ENCODE measurements at places on chromosomes 1 and 21.

GRCh38 chr1:8363186-8363766 is 45.4 kb downstream of the SLC45A1 start:
- DNase-seq: no peak

DNA sequence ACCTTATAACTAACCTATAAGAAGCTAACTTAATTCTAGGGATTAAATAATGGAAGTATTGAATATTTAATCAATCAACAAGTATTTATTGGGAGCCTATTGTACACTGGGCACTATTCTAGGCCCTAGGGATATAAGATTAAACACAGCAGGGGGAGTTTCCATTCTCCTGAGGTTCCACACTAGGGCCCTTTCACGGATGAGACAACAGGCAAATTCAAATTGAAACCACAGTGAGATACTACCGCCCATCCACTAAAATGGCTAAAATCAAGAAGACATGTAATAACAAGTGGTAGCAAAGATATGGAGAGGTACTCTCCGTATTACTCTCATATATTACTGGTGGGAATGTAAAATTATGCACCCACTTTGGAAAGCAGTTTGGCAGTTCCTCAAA is 674.4 kb downstream of the KIF26B start:
- no peak for DNase-seq

- DNase-seq: no peak
Observed at GRCh38 chr1:69834336-69834735, 266.6 kb downstream of the LRRC7 start.

GRCh38 chr1:191498318-191498717 is 659.9 kb upstream of the RGS18 start:
- no peak for DNase-seq

DNA sequence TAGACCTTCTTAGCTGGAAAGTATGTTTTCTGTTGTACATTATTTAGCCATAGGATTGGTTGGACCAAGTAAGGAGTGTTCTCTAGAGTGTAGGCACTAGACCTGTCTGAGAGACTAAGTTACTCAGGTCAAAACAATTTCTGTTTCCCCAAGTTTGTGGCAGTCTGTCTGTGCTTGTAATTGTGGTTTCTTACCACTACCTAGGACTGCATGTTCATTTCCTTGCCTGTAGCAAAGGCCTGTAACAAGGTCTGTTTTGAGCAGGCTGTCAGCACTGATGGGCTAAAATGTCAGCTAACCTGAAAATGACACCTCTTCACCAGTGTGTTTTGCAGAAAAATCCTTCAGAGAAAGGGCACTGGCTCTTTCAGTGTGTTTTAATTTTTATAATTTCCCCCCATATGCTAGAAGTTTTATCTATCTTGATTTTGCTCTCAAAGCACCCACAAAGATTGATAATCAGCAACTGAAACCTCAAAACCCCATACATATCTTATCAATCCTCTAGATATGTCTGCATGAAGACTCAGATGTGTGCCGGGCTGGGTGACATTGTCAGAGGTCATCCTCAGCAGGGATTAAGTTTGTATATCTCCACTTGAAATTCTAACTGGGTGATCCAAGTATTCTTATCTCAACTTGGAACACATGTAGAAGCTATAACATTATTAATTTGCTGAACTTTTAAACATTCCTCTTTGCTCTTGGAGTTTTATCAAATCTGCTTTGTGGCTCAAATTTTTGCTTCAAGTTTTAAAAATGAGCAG is 50.7 kb upstream of the ST6GALNAC3 start:
- peak; percentile 21 for DNase-seq

DNA sequence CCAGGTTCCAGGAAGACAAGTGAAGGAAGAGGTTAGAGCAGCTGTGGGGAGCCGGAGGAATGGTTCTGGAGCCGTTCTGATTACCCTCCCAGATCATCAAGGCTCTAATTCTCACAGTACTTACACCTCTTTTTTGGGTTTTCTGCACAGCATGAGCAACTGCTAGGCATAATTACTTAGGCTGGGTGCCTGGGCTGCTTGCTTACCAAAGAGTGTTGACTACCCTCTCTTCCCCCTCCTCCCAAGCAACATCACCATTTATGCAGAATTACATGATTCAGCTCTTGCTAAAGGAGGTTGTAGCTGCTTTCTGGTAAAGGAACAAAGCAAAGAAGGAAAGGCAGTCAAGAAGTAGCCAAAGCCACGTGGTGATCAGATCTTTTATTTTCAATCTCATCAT is 397.2 kb downstream of the KCNH1 start:
- no peak for DNase-seq

- no peak for DNase-seq
Observed at GRCh38 chr1:58964880-58965279, 181.0 kb upstream of the JUN start.

GRCh38 chr1:172883844-172884243 is 166.9 kb downstream of the TNFSF18 start:
- no peak for DNase-seq

GRCh38 chr1:76219366-76219818 is 144.8 kb downstream of the ST6GALNAC3 start:
- no peak for DNase-seq

GRCh38 chr1:22761821-22762220 is 51.2 kb downstream of the EPHB2 start:
- no peak for DNase-seq

- no peak for DNase-seq
Observed at GRCh38 chr1:156118177-156118868, 3.8 kb downstream of the LMNA start.

DNA sequence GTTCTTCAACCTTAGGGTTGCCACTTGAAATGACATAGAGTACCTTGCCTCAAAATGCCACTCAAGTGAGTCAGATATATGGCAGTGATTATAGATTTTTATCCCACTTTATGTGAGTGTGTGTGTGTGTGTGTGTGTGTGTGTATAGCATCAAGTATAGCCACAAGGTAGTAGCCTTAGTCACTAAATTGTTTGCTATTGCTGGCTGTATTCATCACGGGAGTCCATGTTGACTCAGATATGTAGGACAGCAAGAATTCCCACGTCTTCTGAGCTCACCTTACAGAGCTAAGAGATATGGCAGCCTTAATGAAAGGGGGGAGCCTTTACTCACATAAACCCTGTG is 9.3 kb downstream of the ETS2 start:
- DNase-seq: no peak

- DNase-seq: no peak
Observed at GRCh38 chr1:50108497-50109059, at the start of gene ELAVL4. Gene ELAVL4 (plus strand): TSS chr1:50108920. CDS start chr1:50109190, 270 bp downstream.

- no peak for DNase-seq
Observed at GRCh38 chr1:231541842-231542241, 13.4 kb downstream of the TSNAX start.

DNA sequence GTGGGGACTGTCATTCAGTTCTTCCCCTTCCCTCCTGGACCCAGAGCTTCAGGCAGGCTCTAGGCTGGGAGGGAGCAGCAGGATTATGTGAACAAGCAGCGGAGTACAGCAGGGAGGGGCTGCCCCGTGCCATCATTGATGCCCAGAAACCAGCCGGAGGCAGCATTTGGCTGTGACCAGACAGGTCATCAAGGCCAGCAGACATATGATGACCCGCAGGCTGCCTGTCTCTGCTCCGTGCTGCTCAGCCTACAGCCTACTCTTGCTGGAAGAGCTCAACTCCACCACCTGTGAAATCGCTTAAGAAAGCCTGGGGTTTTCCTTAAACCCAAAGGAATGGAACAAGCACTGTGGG is 4.9 kb downstream of the KLHL21 start:
- no peak for DNase-seq

DNA sequence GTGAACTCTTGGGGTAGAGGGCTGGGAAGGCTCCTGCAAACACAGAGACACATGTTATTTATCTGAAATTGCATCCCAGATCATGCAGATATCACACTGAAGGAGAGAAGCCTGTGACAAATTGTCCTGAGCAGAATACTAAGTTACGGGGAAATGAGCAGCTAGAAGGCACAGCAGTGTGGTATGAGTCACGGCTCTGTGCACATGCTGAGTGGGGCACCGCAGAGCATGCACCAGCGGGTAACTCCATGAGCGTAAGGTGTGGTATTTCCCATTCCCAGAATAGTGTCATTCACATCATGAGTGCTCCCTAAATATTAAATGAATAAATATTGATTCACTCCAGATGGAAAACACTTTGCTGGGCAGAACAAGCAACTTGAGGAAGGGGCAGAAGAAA is 21.3 kb upstream of the FCRL2 start:
- DNase-seq: no peak

Data from CD4-positive, alpha-beta T cell treated with Interleukin-6 at 100 ng/mL for 8 hours (primary cell).